ENCODE measurements at places on chromosomes 11 and 22.

DNA sequence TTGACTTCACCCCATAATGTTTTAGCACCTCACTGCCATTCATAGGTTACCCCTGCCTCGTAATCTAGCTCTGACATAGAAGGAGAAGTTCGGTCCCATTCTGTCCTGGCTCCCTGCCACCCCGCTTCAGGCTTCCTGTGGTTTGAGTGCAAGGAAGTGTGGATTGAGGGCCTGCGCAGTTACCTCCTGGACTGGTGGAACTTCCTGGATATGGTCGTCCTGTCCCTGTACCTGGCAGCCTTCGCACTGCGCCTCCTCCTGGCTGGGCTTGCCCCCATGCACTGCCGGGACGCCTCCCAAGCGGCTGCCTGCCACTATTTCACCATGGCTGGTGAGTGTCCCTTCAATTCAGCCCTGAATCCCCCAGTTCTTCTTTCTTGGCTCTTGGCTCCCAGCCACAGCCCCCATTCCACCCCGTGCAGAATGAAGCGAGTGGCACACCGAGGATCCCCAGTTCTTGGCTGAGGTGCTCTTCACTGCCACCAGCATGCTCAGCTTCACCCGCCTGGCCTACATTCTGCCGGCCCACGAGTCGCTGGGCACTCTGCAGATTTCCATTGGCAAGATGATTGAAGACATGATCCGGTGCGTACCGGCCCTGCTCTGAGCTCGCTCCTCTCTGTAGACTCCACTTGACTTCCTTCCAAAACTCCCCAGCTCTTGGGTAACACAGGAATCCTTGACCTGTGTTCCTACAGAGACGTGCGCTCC is 15.4 kb downstream of the ART5 start:
- DNase-seq = no peak

DNA sequence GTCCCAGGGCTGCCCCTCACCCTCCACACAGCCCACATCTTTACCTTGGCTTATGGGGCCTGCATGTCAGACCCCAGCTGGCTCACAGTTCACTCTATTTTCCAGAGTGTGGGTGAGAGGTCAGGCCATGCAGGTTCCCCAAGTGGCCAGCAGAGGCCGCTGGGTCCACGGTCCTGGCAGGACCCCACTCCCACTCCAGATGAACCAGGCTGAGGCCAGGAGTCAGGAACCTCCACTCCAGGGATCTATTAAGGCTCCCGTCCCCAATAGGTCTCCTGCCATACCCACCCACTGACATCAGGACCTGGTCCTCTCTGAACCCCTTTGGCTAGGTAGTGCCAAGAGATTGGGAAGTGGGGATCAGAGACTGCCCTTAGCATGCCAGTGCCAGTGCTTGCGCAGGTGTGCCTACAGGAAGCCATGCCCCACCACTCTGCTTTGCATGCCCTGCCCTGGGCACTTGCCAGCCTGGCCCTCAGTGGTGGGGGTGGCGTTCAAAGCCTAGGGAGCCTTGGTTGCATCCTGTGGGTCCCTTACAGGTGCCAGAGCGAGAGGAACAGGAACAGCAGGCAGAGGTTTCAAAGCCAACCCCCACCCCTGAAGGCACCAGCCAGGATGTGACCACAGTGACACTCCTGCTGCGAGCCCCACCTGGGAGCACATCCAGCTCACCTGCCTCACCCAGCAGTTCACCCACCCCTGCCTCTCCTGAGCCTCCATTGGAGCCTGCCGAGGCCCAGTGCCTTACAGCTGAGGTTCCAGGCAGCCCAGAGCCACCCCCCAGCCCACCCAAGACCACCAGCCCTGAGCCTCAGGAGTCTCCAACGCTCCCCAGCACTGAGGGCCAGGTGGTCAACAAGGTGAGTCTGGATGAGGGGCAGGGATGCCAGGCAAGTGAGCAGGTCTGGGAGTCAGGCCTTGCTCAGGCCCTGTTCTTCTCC is 8.3 kb downstream of the SMTN start:
- peak; percentile 62 for DNase-seq

GRCh38 chr11:11253497-11253896 is 99.6 kb downstream of the CSNK2A3 start:
- no peak for DNase-seq

DNA sequence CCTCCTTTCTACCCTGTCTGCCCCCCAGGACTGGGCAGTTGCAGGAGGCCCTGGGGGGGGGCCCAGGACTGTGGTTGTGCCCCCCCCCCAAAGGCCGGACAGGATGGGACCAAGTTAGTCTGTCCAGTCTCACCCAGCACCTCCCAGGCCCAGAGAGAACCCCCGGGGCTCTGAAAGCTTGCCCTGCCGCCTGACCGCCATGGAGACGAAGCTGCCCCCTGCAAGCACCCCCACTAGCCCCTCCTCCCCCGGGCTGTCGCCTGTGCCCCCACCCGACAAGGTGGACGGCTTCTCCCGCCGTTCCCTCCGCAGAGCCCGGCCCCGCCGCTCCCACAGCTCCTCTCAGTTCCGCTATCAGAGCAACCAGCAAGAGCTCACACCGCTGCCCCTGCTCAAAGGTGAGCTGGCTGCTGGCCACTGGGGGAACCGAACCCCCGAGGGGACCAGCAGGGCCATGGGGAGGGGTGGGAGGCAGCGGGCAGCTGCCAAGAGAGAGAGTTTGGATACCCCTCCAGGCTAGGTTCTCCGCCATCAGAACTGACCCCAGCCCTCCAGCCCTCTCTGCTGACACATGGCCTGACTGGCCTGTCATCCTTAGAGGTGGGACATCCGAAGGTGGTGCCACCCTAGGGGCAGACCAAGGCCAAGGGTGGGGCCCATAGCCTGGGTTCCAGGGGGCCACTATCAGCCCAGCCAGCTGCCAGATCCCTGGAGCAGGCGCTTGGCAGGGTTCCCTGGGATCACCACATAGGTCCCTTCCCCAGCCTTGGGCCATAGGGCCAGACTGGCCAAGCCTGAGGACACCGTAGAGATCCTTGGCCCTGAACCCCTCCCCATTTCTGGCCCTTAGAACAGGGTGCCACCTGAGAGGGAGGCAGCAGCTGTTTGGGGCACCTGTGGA is 1.3 kb downstream of the PPP2R5B start:
- no peak for DNase-seq

GRCh38 chr22:39638958-39639357 is 68.4 kb downstream of the CACNA1I start:
- DNase-seq = no peak

GRCh38 chr22:23565305-23565914 is 14.7 kb downstream of the IGLL1 start:
- peak; percentile 3 for DNase-seq

DNA sequence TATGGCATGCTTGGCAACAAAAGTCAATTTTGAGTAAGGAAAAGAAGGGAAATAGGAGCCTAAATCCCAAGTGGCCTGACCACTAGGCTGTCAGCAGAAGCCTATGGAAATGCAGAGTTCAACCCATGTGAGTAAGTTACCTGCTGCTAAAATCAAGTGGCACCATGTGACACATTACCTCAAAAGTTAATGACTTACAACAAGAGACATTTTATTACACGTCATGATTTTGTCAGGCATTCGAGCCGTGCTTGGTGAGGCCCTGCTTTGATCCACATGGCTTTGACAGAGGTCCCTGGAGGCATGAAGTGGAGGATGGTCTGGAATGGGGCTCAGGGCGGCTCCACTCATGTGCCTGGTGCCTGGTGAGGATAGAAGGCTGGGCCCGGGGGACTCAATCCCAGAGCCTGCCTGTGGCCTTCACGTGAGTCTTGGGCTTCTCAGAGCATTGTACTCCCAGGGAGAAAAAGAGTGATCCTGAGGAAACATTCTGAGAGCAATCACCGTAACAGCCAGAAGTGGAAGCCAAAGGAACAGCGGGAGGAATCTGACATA is 339.1 kb upstream of the B3GAT1 start:
- no peak for DNase-seq

DNA sequence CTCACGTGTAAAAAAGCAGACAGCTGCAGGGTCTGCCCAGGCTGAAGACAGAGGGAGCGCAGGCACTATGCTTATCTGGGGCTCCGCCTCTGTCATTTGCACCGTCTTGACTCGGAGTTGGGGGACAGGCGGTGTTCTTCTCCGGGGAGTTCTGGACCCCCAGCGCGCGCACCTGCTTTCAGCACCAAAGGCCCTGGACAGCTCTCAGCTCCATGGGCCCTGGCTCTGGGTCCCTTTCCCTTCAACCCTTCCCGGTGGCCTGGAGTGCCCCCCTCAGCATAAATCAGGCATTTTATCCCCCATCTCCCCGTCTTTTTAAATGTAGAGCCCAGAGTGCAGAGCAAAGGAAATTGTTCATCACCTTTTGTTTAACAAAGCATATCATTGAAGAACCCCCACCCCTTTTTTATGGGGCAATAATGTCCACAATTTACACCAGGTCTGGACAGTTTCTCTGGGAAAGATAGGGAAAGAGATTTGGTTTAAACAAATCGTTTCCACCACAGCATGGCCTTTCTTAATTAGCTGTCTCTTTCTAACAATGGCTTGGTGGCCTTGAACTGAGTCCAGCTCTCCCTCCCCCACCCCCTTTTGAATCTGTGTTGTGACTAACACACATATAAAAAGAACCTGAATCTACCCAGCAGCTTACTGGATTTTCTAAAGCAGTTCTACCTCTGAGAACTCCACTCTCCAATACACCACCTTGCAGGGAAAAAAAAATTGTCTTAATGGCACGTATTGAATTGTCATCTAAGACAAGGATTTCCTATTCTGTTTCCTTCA is 1.7 kb downstream of the SEZ6L start:
- no peak for DNase-seq

- no peak for DNase-seq
Measured at GRCh38 chr11:79049741-79050179, 391.1 kb downstream of the TENM4 start.

GRCh38 chr11:128579798-128580504 is 7.4 kb downstream of the ETS1 start:
- no peak for DNase-seq

GRCh38 chr11:78194490-78194889 is 5.8 kb downstream of the USP35 start:
- DNase-seq = no peak

GRCh38 chr11:26087120-26087935 is 244.6 kb upstream of the ANO3 start:
- no peak for DNase-seq

DNA sequence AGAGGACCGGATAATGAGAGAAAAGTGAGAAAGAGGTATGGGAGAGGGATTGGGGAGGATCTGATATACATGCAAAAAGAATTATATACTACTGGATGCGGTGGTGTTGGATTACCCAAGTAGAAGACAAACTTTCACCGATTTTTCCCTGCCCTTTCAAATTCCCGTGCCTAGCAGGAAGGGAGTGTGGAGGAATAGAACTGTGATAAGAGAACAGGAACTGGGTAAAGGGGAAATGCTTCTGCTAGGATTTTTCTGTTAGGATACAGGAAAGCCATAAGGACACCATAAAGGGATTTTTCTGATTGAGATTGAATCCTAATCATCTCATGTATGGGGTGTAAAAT is 480 bp upstream of the MTMR2 start:
- peak; percentile 57 for DNase-seq

- DNase-seq = no peak
Measured at GRCh38 chr22:18065256-18065655, 12.5 kb upstream of the PEX26 start.

DNA sequence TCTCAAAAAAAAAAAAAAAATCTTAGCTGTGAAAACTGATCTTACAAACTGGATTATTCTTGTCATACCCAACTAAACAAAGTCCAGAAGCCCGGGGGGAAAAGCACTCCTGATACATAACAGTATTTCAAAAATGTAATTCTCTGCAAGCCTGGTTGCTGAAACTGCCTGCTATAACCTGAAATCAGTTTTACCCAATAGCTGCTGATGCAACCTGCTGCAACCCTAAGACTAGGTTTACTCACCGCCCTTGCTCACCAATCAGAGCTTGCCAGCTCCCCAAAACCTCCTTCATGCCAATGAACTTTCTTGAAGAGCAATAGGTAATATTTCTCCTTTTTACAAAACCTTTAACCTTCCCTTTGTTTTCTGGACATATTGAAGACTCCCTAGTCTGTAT is 12.4 kb downstream of the FGF19 start:
- DNase-seq = peak; percentile 27

- DNase-seq = peak; percentile 97
Measured at GRCh38 chr22:19880786-19881569, 26.3 kb upstream of the GNB1L start.

DNA sequence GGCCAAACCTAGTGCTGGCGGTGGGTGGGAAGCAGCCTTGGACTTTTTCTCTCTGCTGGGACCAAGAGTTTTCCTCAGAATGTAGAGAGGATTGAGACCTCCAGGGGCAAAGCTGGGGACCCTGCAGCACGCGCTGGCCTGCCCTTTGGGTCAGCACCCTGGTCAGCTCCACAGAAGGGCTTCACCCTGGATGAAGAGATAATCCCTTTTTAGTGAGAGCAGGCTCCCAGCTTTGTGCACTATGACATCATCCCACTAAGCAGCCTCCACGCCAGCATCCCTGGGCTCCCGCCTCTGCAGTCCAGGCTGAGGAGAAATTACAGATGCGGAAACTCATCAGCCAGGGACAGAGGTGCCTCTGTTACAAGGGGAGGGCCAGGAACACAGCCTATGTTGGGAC is 23.5 kb downstream of the DRICH1 start:
- peak; percentile 29 for DNase-seq

DNA sequence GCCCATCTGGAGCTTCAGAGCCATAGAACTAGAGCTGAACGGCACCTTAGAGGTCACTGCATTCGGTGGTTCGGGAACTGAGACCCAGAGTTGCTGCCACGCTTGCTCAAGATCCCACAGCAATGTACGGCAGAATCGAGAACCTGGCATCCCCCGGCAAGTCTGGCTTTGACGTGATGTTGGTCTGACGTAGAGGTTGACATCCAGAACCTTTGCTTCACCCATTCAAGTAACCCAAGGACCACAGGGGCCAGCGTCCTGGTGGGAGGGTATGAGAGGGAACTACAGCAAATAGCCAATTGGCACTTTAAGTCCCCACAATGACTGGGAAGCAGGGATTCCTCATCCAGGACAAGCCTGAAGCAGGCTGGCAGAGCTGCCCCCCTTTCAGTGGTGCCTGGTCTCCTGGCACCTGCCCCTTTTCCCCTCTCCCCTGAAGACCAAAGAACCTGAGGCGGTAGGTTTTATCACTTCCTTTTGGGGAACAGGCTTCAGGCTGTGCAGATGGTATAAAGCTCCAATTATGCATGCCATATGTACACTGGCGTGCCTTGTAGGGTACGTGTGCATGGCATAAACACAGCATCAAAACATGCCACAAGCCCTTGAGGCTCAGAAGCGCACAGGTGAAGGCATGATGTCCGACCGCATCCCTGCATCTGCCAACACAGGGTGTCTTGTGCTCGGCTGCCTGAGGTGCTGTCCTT is 15.3 kb upstream of the TEF start:
- DNase-seq = no peak

DNA sequence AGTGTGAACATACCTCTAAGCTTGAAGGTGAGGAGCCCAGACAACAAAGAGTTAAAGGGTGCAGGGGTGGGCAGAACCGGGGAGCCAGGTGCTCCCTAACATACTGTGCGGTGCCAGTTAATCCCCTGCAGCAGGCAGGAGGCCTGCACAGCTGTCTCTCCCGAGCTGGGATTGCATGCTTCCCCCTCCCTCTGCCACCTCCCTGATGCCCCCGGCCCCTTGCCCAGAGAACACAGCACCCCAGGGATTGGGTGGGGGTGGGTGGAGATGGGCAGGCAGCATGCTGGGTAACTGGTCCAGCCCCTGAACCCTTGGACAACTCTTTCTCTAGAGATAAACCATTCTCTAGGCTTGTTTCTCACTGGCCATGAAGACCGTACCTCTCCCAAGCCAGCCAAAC is 67.7 kb upstream of the MYOD1 start:
- DNase-seq = no peak

GRCh38 chr22:24431309-24432034 is 4.1 kb downstream of the ADORA2A start:
- DNase-seq = no peak
